ENCODE measurements at places on chromosomes 12 and 14.

DNA sequence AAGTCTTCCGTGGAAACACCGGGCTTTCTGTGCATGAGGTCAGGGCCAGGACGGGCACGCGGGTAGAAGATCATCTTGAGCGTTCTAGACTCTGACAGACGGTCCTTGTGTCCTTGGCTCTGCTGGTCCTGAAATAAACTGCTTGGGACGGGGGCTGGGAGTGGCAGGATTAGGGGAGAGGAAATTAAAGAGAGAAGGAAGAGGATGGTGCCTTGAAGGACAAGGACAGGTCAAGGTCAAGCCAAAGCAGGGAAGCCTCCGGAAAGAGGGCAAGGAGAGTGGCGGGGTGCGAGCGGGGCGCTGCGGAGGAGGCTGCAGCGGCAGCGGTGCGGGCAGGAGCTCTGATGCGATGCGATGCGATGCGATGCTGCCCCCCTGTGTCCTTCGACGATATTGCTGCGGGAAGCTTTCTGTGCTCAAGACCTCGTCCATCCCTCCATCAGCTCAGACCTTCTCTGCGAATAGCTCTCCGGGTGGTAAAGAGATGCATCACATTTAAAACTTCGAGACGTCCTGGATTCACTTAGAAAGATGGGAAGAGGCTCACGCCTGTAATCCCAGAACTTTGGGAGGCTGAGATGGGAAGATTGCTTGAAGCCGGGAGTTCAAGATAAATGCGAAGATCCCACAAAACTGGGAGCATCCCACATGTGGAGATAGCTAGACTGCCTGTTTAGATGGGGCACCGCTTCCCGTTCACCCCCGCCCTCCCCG, 110.1 kb upstream of the TMEM132D start:
- no peak for DNase-seq

- DNase-seq = no peak
Measured at GRCh38 chr12:127150479-127150878, 1116.5 kb upstream of the TMEM132C start.

DNA sequence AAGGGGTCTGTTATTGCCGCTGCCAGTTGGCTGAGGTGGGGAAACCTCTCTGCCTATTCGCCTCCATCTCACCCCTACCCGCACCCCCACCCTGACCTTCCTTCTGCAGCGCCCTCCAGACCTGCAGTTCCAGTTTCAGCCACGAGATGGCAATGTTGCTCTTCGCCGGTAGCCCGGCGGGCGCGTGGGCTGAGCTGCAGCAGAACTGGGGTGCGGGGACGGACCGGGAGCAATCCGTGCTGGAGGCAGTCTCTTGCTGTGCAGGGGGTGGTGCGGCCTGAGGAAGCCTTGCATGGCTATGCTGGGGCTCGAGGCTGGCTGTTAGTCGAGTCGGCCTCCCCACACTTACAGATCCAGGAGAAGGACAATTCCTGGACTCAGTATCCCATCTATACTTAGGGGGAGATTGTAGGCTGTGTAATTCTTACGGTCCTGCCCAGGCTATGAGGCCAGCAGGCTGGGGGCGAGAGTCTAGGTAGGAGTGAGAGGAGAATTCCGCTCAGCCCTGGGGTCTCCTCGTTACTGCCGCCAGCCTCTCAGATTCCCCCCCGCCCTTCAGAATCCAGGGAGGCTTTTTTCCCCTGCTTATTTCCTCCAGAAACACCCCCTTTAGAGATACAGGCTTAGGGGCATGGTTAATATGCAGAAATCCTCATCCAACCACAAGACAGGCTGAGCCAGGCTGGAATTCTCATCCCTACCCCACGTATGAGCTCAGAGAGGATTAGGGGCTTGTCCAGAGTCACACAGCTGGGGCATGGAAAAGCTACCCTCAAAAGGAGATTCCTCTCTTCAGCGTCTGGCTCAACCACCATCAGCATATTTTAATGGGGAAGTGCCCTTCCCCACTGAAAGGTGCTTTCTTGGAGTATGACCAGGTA, 118.2 kb downstream of the AACS start:
- no peak for DNase-seq

GRCh38 chr12:51077930-51078329, 5.5 kb downstream of the CSRNP2 start:
- no peak for DNase-seq

DNA sequence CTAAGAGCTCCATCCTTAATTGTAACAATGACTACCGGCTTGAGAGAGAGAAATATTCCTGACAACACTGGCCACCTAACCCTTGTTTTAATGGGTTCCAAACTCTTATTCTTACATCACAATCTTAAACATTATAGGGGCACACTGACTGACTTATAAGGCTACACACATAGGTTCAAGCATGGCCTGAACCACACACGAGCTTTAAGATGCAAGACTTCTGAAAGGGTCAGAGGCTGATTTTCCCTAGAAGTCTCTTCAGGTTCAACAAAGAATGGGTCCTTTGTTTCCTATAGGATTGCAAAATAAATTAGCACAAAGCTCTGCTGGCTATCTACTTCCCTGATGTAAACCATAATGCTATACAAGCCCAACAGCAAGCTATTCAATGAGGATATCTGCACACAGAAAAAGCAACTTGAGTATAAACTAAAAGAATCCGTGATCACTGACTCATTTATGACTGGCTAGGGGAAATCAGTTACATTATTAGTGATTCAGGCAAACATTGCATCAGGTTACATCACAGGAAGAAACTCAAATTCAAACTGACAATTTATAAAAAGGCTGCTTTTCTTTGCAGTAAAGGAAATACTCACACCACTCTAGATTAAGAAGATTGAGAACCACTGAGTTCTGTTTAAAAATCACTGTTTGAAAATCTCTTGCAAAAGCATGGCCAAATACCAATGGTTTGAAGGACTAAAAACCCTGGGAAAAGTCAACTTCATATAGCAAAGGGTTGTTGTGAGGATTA, 8.5 kb downstream of the BTG1 start:
- DNase-seq = no peak

DNA sequence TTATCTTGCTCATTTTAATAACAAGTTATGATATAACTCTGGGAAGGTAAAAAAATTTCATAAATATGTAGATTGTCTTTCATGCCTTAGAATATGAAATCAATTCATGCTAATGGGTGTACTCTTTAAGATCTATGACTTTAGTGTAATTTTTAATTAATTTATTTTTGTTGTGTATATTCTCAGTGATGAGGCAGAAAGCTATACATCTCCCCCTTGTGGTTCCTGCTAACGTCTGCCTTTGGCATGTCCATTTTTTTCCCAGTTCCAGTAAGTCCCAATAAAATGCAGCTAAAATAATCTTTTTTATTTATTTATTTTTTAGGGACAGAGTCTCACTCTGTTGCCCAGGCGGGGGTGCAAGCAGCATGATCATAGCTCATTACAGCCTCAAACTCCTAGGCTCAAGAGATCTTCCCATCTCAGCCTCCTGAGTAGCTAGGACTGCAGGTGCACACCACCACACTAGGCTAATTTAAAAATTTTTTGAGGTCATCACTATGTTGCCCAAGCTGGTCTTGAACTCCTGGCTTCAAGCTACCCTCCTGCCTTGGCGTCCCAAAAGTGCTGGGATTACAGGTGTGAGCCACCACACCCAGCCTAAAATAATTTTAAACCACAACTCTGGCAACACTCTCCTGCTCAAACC, 3.3 kb upstream of the CHURC1 start:
- no peak for DNase-seq

- DNase-seq = no peak
Measured at GRCh38 chr14:61110316-61111082, 129.5 kb downstream of the SLC38A6 start.

GRCh38 chr14:68681256-68682011, 111.4 kb downstream of the ZFP36L1 start:
- DNase-seq = no peak

GRCh38 chr14:100727873-100728240, 1.2 kb downstream of the DLK1 start:
- DNase-seq = no peak

DNA sequence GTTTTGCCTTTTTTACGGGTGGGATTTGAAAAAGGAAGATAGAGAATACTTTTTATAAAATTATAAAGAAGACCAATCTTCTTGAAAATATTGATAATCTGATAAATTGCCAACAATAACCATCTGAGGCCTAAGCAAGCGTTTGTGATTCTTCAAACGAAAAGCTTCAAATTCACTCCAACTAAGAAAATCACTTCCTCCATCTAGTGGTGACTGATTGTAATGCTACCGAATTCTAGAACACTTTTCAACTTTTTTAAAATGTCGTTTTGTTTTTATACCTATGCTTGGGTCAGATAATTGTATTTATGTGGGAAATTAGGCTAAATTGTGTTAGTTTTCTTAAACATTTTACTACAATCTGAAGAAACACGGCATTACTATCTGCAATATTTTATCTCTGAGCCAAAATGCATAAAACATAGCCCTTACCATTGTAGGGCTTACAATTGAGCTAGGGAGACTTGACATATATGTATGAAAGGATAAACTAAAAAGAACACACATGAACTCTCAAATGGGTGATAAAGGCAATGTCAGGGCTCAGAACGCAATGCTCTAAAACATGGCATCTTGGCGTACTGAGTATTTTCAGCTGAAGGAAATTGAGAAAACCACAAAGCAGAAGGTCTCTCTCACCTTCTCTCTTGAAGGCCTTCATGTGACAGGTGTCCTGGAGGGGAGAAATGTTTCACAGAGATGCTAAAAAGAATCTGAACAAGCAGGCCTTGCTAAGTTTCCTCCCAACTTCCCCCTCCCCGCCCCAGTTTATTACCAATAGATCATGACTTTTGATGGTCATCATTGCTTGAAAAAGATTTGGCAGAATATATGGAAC, 36.8 kb upstream of the G2E3 start:
- DNase-seq = peak; percentile 39

DNA sequence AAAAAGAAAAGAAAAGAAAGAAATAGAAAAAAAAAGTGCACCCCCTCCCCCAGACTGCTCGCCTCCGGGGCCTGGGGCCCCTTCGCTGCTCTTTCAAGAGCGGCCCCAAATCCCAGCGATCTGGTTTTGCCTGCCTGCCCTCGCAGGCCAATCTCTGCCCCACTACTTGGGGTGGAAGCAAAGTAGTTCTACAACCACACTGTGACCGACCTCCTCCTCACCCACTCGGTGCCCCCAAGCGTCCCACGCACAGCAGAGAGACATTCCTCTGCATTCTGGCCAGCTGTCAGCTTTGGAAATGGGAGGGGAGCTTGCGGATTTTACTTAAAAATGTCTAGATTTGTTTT, 2.4 kb upstream of the TBX3 start:
- DNase-seq = no peak

DNA sequence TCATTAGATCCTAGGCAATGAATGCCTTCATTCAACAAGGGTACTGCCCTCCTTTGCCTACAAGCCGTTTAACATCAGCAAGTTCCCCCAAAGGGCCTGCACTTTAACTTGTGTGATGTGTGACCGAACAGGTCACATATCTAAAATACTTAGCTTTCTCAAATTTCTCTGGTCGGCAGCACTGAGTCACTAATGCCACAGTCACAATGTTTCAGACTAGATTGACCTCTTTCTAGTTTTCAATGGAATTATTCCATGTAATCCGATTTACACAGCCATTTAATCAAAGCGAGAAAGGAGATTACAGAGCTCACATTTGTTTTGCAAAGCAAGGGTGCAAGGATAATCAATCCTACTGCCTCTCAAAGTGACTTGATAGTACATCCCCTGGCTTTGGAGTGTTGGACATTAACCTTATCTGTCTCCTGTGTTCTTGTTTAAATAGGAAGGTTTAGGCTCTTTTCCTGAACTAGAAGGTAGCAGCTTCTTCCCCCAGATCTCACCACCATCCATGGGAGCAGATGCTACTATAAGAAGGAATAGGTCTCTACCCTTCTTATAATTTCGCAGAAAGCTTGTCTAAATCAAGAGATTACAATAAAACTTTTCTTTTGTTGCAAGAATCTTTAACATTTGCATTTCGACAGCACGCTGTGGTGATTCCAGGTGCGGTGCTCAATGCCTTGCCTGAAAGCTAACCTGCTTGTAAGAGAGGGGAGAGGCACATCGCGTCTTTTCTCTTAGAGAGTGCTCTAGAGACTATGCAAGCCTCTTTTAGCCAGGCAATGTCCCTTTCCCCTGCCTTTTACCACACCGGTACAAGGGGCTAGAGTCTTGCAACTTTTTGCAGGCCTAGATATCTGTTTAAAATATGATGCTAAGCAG, 1.8 kb downstream of the KITLG start:
- no peak for DNase-seq

DNA sequence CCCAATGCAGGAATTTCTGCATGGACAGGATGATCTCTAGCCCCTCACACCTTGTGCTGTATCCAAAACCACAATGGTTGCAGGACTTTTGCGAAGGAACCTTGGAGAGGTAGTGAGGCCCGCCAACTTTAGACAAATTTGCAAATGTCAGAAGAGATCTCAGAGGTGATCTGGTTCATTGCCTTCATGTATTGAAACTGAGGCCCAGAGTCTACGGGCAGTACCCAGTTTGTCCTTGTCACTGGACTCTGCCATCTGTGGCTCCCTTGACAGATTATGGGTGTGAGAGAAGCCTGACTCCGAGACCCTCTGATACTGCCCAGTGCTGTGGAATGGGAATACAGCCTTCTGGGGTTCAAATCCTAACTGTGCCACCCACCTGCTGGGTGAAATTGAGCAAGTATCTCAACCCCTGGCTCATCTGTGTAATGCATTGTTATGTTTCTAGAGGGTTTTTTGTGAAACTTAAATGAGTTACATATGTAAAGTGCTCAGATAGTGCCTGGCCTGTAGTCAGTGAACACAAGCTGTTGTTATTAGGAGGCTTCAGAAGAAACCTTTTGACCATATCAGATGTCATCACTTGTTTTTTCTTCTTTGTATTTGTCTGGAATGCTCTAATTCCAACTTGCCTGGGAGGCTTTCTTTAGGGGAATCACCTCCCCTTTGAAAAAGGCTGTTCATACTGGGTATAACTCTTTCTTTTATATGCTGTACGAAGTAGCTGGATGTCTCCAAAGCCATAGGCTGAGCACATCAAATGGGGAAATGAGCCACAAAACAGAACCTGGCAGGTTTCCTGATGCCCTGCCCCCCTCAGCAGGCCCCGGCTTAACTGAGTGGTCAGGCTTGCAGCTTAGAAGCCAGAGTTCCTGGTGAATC, 71.4 kb upstream of the SRSF5 start:
- no peak for DNase-seq

DNA sequence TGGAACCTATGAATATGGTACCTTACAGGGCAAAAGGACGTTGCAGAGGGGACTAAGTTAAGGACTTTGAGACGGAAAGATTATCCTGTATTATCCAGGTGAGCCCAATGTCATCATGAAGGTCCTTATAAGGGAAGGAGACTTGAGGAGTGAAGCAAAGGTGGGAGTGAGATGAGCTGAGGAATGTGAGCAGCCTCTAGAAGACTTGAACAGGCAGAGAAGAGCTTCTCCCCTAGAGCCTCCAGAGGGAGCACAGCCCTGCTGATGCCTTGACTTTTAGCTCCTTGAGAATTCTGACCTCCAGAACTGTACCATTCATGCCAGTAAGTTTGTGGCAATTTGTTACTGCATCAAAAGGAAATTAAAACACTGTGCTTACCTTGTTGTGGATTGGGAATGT, 41.8 kb upstream of the DCD start:
- no peak for DNase-seq

GRCh38 chr12:63777340-63777739, 2.4 kb upstream of the RXYLT1 start:
- DNase-seq = no peak

GRCh38 chr12:25959071-25959961, 834 bp downstream of the RASSF8 start:
- no peak for DNase-seq

Data from NCI-H187 treated with DMSO at 0.1 percent for 48 hours (cell line).